ENCODE measurements at places on chromosomes 7 and 10. TPM values are rescaled to one million over a fixed set of nuclear protein-coding genes. Genes with fewer than 3 reads are reported as not detected.

GRCh38 chr7:139767561-139767982 lies 10.2 kb downstream of the HIPK2 start:
- H3K4me1 ChIP-seq = peaks cover 64% of the 10 kb centered on the region
- peak overlapping the region; percentile 70 for H3K27ac ChIP-seq
- H3K36me3 ChIP-seq = peaks cover 5% of the 10 kb centered on the region
- no peaks in the 10 kb centered on the region for H3K27me3 ChIP-seq
- H3K4me3 ChIP-seq = no peak overlapping the region

DNA sequence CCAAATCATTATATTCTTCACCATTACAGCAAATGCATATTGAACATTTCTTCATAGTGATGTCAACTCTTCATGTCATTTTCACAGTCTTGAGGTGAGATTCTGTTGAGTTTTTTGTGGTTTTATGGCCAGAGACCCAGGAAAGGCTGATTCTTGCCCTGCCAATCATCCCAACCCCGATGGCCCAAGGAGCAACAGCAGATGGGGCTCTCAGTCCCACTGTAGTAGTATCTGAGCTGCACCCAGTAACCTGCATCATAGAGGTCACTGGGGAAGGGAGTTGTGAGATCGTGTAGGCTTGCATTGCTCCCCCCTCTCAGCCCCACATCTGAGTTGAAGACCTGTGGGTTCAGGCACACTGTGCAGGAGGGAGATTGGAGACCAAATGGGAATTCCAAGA lies 26.7 kb downstream of the ZSCAN25 start:
- no peak for DNase-seq
- no peak overlapping the region for H3K4me3 ChIP-seq
- H3K36me3 ChIP-seq = peaks cover 23% of the 10 kb centered on the region
- no peaks in the 10 kb centered on the region for H3K27me3 ChIP-seq

DNA sequence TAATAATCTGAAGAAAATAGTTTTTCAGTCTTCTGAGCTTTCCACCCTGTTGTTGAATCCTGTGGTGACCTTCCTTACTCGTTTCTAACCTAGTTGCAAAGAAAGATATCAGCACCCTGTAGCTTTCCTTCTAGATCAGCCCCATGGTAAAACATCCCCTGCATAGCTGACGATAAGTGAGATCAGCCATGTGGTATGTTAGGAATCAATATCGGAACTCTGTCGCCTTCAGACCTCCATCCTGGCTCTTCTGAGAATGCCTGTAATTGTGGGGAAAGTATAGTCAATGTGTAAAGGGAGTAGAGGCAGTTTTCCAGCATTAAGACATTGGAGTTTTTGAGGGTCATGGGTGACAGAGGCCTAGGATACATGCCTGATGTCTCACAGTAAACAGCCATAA lies 151.8 kb downstream of the LRRC4 start:
- peaks cover 20% of the 10 kb centered on the region for H3K4me1 ChIP-seq

GRCh38 chr7:127895814-127896280 lies 135.4 kb downstream of the LRRC4 start:
- no peak for DNase-seq
- H3K27ac ChIP-seq = no peak overlapping the region
- no peak overlapping the region for H3K4me3 ChIP-seq
- H3K27me3 ChIP-seq = no peaks in the 10 kb centered on the region

DNA sequence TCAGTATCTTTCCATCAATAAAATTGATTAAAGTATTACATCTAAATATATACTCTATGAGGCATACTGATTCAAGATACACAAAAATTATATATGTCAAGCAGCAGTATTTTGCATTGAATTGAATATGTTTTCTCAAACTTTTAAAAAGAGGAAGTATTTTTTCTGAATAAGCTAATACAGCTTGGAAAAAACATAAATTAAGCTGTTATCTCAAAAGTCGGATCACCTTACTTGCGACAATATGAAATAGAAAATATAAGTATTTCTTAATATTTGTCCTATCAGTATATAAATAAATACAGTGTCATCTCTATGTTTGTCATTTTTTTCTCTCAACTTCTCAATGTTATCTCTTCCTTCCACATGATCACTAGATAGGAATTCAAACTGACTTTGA lies 139.3 kb downstream of the MBL2 start:
- no peak for DNase-seq
- no peaks in the 10 kb centered on the region for H3K36me3 ChIP-seq
- no peak overlapping the region for H3K4me3 ChIP-seq
- no peak overlapping the region for H3K27ac ChIP-seq
- no peaks in the 10 kb centered on the region for H3K4me1 ChIP-seq

DNA sequence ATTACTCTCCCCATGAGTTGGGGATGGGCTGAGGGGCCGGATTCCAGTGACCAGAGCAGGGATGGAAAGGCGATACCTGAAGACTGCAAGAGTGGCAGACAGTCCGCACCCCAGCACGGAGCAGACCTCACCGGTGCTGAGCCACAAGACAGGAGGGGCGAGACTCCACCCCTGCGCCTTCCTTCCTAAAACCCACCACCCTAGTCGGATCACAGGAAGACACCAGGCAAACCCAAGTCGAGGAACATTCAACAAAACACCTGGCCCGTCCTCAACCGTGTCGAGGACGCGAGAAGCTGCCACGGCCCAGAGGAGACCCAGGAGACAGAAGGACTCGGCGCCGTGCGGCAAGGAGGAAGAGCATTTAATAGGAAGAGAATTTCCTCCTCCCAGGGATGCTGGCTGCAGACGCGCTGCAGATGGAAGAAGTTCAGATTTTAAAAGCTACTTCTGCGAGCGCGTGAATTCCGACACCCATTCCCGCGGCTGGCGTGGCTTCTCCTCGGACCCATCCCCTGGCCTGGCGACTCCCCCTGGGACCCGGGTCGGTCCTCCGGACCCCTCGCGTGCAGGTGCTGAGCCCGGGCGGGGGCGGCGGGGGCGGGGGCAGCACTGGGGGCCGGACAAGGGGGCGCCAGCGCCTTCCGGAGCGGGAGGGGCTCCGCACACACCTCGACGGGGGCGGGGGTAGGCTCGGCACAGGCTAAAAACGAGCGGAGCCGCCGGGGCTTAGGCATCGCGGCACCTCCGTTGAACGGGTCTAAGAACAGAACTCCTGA lies 563 bp upstream of the UTF1 start:
- H3K4me1 ChIP-seq = peaks cover 25% of the 10 kb centered on the region
- no peaks in the 10 kb centered on the region for H3K36me3 ChIP-seq
- no peak overlapping the region for H3K27ac ChIP-seq

DNA sequence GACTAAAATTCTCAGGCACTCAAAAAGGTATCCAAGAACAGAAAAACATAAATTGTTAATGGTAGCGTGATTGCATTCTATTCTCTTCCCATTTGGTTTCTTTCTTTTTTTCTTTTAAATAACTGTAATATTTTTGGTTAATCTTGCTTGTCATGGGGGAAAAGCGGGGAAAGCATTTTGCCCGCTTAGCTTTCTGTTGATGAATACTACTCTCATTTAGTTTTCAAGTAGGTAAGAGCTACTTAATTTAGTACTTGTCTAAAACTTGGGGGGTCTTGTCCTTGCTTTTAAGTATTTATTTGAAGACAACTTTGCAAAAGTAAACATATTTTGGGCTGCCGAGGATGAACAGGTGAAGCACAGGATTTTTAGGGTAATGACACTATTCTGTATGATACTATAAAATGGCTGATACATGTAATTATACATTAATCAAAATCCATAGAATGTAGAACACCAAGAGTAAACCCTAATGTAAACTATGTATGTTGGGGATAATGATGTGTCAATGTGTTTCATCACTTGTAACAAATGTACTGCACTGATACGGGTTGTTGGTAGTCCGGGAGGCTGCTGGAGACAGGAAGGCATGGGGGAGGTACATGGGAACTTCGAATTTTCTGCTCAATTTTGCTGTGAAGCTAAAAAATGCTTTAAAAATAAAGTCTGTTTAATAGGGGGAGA lies 1.7 kb downstream of the TES start:
- peaks cover 9% of the 10 kb centered on the region for H3K36me3 ChIP-seq
- no peak for DNase-seq
- H3K27me3 ChIP-seq = no peaks in the 10 kb centered on the region
- peak overlapping the region; percentile 96 for H3K4me3 ChIP-seq
- peak overlapping the region; percentile 99 for H3K27ac ChIP-seq
- H3K4me1 ChIP-seq = peaks cover 58% of the 10 kb centered on the region

- no peak for DNase-seq
- H3K27ac ChIP-seq = peak overlapping the region; percentile 71
- H3K4me3 ChIP-seq = peak overlapping the region; percentile 79
- peaks cover 33% of the 10 kb centered on the region for H3K4me1 ChIP-seq
Measured at GRCh38 chr7:74173491-74173865, 678 bp upstream of the EIF4H start.

DNA sequence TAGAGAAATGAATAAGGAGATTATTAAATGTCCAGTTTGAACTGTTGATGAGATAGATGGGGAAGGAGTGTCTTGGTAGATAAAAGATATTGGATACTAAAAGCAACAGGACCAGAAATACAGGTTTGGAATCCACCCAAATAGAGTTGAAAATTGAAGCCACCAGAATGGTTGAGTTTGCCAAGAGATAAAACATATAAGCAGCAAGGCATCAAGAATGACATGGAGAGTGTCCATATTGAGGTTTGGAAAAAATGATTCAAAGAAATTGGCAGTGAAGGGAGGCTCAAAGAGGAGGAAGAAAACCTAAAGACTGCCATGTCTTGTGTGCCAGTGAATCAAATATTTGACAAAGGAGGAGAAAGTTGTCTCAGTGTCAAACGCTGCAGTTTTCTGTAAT lies 24.2 kb downstream of the CFAP69 start:
- no peaks in the 10 kb centered on the region for H3K4me1 ChIP-seq
- no peak overlapping the region for H3K4me3 ChIP-seq
- H3K27ac ChIP-seq = no peak overlapping the region
- H3K36me3 ChIP-seq = no peaks in the 10 kb centered on the region
- H3K27me3 ChIP-seq = peaks cover 2% of the 10 kb centered on the region
- no peak for DNase-seq

- H3K4me3 ChIP-seq = no peak overlapping the region
- no peak for DNase-seq
- no peaks in the 10 kb centered on the region for H3K36me3 ChIP-seq
- H3K4me1 ChIP-seq = peaks cover 3% of the 10 kb centered on the region
- H3K27me3 ChIP-seq = peaks cover 6% of the 10 kb centered on the region
Measured at GRCh38 chr10:47453141-47454007, 30.5 kb downstream of the ANXA8 start.

DNA sequence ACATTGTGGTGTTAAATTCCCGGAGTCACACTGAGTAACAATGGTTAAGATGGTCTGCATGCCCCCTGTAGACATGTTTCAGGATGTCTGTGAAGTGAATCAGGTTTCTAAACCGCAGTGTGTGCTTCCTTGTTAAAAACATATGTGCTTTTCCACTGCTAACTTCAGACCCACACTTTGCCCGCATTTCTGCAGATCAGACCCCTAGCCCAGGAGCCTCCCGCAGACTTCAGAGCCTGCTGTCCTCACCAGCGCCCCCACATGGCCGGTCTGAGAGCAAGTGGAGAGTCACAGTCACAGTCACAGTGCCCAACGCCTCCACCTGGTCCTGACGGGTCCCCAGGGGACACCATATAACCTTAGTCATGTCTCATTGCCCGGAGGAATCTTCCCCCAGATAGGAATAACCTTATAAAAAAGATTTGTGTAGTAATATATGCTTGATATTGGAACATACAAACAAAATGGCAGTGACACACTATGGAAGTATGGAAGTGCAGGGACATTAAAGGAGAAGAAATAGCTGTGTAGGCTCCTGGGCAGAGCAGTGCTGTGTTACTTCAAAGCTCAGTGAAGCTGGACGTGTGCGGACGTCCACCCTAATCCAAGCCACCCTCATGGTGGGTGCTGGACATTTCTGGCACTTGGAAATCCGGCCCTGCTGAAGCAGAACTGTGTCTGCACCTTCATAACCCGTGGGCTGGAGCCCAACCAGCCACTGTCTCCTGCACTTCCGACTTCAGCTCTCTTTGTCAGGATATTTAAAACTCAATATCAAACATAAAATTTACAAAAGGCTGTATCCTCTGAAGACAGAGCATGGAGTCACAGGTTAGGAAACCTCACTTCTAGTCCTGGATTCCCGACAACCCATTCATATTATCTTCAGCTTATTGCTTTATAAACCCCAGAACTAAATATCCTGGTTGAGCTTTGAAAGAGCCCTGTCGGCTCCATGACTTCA lies 29.0 kb downstream of the GSTO2 start:
- DNase-seq = peak; percentile 61
- H3K36me3 ChIP-seq = no peaks in the 10 kb centered on the region
- H3K4me3 ChIP-seq = no peak overlapping the region

DNA sequence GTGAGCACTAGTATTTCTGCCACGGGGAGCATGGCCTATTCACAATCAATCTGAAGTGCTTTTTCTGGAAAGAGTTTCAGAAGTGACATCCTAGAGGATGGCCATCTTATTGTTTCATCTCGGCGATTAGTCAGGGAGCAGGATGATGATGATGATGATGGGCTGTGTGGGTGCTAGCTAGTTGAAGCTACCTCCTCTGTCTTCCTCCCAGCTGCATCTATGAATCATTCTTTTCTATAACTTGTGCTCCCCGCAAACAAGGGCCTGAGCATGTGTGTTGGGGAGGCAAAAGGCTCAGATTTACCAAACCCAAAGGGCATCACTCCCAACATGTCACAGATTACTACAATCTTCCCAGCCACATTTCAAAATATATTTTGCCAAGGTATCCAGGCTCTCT lies 118.7 kb upstream of the LAMB4 start:
- H3K4me3 ChIP-seq = no peak overlapping the region
- no peak for DNase-seq
- H3K27ac ChIP-seq = no peak overlapping the region
- H3K36me3 ChIP-seq = no peaks in the 10 kb centered on the region
- no peaks in the 10 kb centered on the region for H3K4me1 ChIP-seq

DNA sequence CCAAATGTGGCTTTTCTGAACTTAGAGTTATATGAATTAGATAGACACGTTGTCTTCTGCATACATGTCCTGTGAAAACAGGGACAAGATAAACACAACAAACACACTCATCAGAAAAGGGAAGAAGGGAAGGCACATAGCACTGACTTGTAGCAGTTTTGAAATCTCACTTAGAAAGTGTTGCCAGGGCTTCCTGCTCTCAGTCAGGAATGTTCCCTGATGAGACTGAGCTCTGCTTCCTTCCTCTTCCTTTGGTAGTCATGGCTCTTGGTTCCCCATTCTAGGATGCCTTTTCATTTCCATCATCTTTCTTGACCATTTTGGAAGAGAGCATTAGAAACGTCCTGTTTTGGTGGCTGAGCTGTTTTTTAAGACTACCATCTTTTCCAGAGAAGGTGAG lies 233.8 kb upstream of the LYZL1 start:
- H3K36me3 ChIP-seq = no peaks in the 10 kb centered on the region
- H3K4me1 ChIP-seq = no peaks in the 10 kb centered on the region
- H3K27me3 ChIP-seq = peaks cover 8% of the 10 kb centered on the region
- no peak for DNase-seq
- no peak overlapping the region for H3K4me3 ChIP-seq
- H3K27ac ChIP-seq = no peak overlapping the region

MRPL32 gene
- total RNA-seq = 63.6 TPM

GPER1 gene
- total RNA-seq = 0.12 TPM

LIPF gene
- total RNA-seq = not detected

VWA2 gene
- not detected for total RNA-seq

ZNF479 gene
- not detected for total RNA-seq

ITPRID1 gene
- total RNA-seq = not detected

Measured in activated CD4-positive, alpha-beta memory T cell treated with anti-CD3 and anti-CD28 coated beads for 36 hours (primary cell).